LHCN-M2 (cell line): ENCODE measurements at places on chromosomes 2 and 18.

- peak; percentile 18 for DNase-seq
These were observed 568 bp downstream of the ARL5A start for GRCh38 chr2:151827564-151828142.

- DNase-seq: peak; percentile 92
These were observed 24.8 kb downstream of the GALM start for GRCh38 chr2:38690499-38691420.

DNA sequence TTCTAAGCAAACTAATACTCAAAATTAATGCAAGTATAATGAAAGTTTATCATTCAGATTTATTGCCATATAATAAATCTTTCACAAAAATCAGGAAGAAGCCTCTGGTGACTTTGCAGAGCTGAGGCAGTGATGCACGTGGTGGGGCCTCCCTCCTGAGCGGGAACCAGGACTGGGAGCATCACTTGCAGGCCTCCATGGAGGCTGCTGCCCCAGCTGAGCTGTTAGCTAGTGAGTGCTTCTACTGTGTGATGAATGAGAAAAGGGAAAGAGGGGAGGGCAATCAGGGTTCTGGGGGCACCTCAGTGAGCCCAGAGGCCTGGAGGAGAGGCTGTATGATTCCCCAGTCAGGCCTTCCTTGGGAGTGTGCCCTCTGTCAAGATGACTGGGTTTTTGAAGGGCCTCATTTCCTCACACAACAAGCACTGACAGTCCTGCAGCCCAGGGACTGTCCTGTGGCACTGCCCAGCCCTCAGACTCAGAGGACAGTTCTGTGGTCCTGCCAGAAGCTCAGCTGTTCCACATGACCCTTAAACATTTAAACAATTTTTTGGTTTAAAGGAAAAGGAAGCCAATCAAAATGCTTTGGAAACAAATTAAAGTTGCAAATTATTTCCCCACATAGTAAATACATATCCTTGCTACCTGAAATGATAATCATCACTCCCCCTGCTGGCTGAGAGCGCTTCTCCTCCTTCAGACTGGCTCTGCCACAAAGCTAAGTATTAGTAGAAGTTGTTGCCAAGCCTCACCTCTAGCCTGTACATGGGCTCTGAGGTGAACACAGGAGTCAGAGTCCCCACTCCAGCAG is 90.9 kb upstream of the SMAD7 start:
- DNase-seq: peak; percentile 48

- DNase-seq: no peak
These were observed 213.3 kb upstream of the MMADHC start for GRCh38 chr2:149800624-149801542.

DNA sequence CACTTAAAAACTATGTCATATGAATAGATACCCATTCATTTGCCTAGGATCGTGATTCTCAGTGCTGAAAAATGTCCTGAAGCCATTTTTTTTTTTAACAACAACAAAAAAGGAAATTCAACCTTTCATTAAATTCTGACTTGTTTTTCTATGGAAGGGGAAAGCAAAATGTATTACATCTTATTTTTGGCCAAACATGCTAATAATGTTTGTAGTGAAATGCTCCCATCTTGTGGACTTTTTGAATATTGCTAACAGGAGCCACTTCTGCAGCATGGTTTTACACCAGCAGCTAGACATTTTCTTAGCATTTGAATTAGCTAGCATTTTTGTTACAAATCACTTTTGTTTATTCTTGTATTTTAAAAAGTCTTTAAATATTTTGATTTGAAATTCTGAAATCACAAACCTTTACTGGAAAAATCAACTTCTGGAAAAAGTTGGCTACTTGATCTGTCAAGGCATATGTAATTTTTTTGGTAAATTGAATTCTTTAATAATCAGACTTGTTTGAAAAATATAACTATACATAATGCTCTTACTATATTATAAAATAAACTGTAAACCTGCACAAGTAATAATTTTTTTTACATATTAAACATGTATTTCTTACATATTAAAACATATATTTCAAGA is 75.8 kb downstream of the KIDINS220 start:
- DNase-seq: peak; percentile 56

DNA sequence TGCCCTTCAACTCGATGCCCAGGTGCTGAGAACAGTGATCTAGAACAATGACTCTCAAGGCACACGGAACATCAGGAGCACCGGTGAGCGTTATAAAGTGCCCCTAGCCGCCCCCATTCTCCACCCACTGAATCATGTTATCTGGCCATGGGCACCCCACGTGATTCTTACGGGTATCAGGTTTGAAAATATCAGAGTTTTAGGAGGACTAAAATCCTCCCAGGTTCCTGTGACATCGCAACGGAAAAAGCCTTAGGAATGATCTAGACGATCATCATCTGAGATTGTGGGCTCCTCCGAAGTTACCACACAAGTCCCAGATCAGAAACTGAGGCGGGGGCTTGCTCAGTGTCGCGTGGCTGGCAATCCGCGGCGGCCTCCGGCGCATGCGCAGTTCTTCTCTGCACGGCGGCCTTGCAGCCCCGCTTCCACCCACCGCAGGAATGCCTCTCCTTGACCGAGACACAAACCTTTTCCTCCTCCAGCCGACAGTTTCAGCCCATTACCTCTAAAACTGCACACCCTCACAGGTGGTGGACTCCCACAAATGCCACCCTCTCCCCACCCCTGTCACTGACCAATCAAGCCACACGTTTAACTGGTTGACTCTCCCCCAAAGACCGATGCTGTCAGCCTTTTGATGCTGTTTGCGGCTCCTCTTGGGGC is 5.8 kb upstream of the MRPL33 start:
- DNase-seq: no peak

- DNase-seq: no peak
These were observed 430.2 kb upstream of the PIK3C3 start for GRCh38 chr18:41524674-41525470.

GRCh38 chr2:65299246-65299645 is 71.6 kb downstream of the ACTR2 start:
- peak; percentile 93 for DNase-seq

DNA sequence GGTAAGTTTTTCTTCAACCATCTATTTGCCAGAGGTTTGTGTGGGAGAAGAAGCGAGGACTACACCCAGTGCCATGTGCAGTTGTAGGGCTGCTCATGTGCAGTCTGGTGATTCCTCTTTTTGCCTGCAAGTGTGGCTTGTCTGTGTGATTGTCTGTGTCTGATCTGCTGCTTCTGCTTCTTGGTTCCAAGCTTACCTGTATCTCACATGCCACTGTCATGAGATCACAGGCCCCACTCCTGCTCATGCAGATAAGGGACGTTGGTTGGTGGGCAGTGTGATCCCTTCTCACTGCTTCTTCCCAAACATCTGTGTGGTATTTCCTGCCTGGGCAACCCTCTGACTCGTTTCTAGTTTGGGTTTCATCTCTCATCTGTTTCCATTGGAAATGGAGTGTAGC is 27.1 kb downstream of the RRM2 start:
- no peak for DNase-seq

DNA sequence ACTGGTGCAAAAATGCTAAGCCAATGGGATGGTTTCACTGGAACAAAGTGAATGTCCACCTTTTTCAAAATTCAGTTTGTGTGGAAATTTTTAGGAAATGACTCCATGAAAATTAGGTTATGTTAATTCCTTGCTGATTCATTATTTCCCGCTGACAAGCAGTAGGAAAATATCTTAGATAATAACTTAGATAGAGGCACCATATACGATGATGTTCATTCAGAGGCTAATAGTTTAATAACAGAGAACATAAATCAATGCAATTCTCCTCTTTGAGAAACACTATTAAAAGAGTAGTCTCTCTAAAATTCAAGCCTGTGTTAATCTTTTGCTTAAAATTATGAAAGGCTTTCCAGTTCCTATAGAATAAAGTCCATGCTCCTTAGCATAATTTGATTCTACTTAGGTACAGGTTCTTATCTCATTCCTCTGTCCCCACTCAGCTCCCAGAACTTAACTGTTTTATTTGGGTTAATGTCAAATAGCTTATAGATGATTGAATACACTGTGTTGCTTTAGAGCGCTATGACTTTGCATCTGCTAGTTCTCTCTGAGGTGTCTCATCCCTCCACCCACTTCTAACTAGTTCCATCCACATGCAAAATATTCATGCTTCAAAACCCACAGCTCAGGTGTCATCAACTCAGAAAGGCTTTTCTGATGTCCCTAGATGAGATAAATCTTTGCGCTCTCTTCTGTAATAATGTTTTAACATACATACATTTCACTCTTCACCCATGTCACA is 503.6 kb downstream of the ERBB4 start:
- DNase-seq: no peak

DNA sequence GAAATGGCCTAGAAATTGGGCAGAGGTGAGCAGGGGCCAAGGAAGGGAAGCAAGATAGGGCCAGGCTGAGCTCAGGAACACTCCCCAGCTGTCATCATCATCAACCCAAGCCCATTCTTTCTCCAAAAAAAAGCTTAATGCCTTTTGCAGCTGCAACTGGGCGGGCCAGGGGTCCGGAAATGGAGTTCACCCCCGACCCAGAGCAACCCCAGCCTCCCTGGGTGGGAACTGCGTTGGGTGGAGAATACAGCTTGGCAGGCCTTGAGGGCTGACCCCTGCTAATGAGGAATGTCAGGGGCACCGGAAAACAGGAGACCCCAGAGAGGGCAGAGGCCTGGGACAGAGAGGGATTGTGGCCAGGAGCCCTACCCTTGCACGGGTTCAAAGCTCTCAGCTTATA is 64.8 kb downstream of the TNS1 start:
- no peak for DNase-seq

GRCh38 chr2:226797289-226797988 is 2.2 kb downstream of the IRS1 start:
- DNase-seq: no peak

- no peak for DNase-seq
These were observed 88.0 kb downstream of the TEX51 start for GRCh38 chr2:126986631-126987187.

- DNase-seq: no peak
These were observed 74.1 kb downstream of the CTIF start for GRCh38 chr18:48612917-48613316.

- no peak for DNase-seq
These were observed 14.9 kb downstream of the HJURP start for GRCh38 chr2:233839447-233839820.

DNA sequence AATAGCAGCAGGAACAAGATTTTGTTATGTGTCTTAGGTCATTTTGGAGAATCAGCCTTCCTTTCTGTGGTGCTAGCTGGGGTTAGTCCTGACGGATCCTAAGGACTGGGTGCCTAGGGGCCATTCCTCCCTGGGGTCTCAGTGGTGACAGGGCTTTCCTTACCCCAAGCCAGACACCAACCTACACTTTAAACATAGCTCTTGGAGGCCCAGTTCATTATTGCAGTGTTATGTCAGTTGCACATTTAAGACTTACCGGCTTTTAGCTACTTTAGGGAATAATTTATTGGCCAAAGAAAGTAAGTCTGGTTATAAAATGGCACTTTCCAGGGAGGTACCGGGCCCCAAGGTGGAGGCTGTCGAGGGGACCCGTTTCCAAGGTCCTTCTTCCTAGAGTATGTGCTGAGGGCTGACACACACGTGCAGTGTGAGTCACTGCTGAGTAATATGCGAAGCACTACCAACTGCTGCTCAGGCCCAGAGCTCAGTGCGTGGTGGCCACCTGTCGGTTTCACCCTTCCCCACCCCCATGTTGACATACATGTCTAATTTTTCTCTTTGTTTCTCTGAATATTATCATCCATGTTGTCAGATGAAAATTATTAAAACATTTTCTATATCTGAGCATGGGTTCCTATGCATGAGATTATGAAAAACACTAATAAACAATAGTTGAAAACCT is 37.0 kb upstream of the GRHL1 start:
- peak; percentile 91 for DNase-seq

DNA sequence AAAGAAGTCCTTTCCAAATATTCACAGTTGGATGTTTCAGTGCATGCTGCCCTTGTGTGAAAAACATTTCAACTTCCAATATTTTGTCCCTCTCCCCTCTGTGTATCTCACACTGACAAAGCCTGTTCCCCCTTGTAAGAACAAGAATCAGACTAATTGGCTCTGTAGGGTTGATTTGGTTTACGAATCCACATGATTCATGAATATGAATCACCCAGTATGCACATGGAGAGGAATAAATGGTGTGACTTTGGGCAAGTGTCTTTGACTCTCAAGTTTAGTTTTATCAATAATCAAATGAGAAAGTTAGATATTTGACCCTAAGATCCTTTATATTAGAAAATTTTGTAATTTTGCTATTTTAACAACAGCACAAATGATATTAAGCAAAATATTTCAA is 9.3 kb upstream of the CDH20 start:
- DNase-seq: no peak

DNA sequence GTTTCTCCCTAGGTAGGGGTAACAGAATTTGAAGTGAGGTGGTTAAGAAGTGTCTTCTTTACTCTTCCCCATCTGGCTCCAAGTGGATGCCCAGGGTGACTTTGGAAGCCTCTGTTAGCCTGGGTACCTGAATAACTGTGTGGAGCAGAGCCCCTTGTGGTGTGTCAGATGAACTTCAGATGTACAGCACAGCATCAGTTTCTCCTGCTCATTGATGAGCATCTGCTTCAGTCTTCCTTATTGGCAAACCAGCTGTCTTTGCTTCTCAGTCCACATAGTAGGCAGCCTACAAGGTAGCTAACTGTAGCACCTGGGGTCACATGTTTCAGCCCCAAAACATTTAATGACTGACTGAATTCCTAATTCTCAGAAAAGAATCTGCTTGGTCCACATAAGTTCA is 56.2 kb upstream of the ATP8B1 start:
- peak; percentile 47 for DNase-seq

DNA sequence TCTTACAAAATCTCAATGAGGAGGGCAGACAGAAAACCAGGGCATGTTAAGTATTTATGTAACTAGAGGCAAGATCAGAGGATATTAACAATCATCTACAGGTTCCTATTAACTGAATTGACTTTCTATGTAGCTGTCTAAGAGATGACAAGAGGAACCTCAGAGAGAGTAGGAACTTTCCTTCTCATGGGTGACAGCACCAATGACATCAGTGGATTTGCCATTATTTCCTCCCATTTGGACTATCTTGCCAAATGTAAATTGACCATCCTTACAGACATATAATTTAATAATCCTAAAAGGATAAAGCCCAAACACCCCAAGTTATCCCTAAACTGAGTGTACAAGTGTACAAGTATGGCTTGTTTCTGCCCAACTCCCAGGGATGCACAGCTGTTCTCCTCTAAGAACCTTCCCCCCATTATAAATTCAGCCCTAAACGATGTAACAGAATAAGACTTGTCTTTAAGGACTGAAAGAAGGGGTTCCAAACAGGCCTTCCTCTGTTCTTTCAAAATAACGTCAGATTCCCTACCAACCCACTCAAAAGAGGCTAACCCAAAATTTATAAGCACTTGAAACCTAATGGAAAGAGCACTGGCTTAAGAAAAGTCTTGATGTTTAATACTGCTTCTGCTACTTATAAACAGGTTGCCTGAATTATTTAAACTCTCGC is 73.4 kb upstream of the CHAC2 start:
- DNase-seq: no peak

DNA sequence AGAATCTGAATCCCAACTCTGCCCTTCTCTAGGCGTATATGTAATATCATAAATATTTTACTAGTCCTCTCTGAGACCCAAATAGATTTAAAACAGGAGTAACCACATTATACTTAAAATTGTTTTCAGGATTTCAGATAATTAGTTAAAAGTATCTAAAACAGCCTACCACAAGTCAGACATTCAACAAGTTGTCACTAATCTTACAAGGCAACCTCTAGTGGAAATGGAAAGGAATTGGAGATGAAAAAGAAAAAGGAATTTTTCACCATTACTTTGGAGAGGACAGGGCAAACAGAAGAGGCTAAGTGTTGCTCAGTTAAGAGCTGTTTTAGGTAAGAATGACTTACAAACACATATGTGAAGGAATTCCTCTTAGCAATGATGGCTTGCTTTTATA is 11.4 kb downstream of the CUL3 start:
- no peak for DNase-seq
